ENCODE measurements at places on chromosomes 4 and X. TPM values are rescaled to one million over a fixed set of nuclear protein-coding genes. Genes with fewer than 3 reads are reported as not detected.

Gene IL2
- polyA plus RNA-seq, result not detected

Gene CPE
- polyA plus RNA-seq, result 25.7 TPM

Gene CT47B1
- polyA plus RNA-seq, result not detected

Gene CXCR3
- 0.10 TPM for polyA plus RNA-seq

- H3K36me3 ChIP-seq, result no peaks in the 10 kb centered on the region
- H3K27ac ChIP-seq, result peak overlapping the region; percentile 73
- peaks cover 58% of the 10 kb centered on the region for H3K4me1 ChIP-seq
- H3K4me3 ChIP-seq, result no peak overlapping the region
- DNase-seq, result no peak
Observed at GRCh38 chr4:74109870-74110605, 11.0 kb upstream of the CXCL2 start.

GRCh38 chr4:42252315-42252714, 99.9 kb upstream of the BEND4 start:
- H3K27me3 ChIP-seq, result no peaks in the 10 kb centered on the region
- no peak overlapping the region for H3K27ac ChIP-seq
- H3K4me1 ChIP-seq, result no peaks in the 10 kb centered on the region
- H3K36me3 ChIP-seq, result no peaks in the 10 kb centered on the region

GRCh38 chr4:184274286-184274951, 56.7 kb upstream of the ENPP6 start:
- no peak for DNase-seq
- H3K27ac ChIP-seq, result no peak overlapping the region
- H3K36me3 ChIP-seq, result no peaks in the 10 kb centered on the region

- no peaks in the 10 kb centered on the region for H3K36me3 ChIP-seq
- H3K27ac ChIP-seq, result no peak overlapping the region
- H3K4me3 ChIP-seq, result no peak overlapping the region
- no peaks in the 10 kb centered on the region for H3K27me3 ChIP-seq
- DNase-seq, result no peak
- no peaks in the 10 kb centered on the region for H3K4me1 ChIP-seq
Observed at GRCh38 chr4:61771056-61771455, 570.9 kb downstream of the ADGRL3 start.

DNA sequence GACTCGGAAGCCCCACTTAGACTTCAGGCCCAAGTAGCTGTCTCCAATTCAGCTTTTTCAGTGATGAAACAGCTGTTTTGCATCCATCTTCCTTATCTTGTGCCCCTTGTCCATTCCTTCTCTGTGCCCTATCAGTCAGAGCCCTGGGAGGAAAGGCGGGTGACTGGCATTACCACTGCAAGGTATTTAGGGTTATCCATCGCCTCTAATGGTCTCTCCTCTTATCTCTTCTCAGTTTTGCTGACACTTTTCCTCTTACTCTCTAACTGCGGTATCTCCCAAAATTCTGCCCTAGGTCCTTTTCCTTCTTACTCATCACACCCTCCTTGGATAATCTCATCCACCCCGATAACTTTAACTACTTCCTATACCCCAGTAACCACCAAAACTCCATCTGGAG, 13.7 kb downstream of the GAB3 start:
- H3K27me3 ChIP-seq, result no peaks in the 10 kb centered on the region
- H3K4me3 ChIP-seq, result no peak overlapping the region
- DNase-seq, result no peak
- peaks cover 67% of the 10 kb centered on the region for H3K4me1 ChIP-seq

DNA sequence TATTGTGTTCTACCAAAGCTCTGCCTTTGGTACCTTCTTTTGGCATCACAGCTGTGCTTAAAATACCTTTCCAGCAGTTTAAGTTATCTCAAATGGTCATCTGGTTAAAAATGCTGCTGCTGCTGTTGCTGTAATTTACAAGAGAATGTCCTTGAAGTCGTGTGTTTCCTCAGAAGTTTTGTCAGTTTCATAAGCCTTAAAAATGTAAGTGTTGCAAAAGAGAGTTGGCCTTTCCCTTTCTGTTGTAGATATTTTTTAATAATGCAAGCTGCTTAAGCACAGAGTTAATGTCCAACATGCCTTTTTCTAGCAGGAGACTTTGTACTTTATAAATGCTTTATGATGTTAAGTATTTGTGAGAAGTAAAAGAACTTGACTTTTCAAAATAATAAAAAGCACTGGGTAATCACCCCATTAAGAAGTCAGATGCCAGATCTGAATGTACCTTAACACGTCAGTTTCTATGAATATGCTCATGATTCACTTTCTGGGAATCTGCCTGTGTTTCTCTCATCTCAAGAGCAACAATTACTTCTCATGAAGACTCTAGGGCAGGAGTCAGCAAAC, 35.3 kb upstream of the TENM3 start:
- H3K27me3 ChIP-seq, result no peaks in the 10 kb centered on the region
- no peak overlapping the region for H3K4me3 ChIP-seq
- no peak for DNase-seq

- no peak for DNase-seq
- H3K4me1 ChIP-seq, result no peaks in the 10 kb centered on the region
- no peak overlapping the region for H3K27ac ChIP-seq
- no peak overlapping the region for H3K4me3 ChIP-seq
Observed at GRCh38 chrX:108270739-108271396, 167.4 kb downstream of the COL4A6 start.

GRCh38 chr4:16240300-16240699, 14.0 kb upstream of the TAPT1 start:
- H3K27me3 ChIP-seq, result no peaks in the 10 kb centered on the region
- no peaks in the 10 kb centered on the region for H3K4me1 ChIP-seq
- no peak overlapping the region for H3K27ac ChIP-seq
- H3K4me3 ChIP-seq, result no peak overlapping the region
- DNase-seq, result no peak
- no peaks in the 10 kb centered on the region for H3K36me3 ChIP-seq
